Activated CD4-positive, alpha-beta T cell treated with anti-CD3 and anti-CD28 coated beads, Interleukin-2, Interleukin-4, amounts not matched to agents 100 ng/mL and 50 ng/mL, durations not matched to agents 16 hours and 8 hours (primary cell): ENCODE measurements at places on chromosomes 7 and 10.

- peak; percentile 12 for DNase-seq
Measured at GRCh38 chr10:32680803-32681557, 235.0 kb downstream of the CCDC7 start.

DNA sequence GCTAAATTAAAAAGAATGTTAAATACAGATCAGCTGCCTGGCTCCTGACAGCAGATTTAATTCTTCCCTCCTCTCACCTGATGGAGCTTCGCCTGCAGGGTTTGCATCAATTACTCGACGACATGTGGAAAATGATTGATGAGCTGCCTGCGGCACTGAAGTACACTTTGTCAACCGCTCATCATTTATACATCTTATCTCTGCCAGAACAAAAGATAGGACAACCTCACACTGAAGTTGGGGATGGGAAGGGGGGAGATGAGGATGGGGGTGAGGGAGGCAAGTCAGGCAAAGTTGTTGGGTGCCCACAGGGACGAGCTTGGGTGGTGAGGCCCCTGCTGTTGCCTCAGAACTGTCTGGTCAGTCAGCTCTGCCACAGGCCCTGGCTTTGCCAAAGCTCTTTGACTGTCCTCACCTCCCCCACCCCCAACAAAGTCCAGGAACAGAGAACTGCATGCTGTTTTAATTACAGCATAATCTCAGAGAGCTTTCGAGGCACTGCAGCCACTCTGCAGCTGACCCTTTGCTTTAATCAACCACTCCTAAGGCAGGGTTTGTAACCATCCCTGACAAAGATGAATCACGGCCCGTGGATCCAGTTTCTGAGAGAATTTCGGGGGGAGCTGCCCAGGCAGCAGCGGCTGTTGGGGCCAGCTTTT lies 702.3 kb downstream of the LRMDA start:
- no peak for DNase-seq

- DNase-seq, result no peak
Measured at GRCh38 chr7:143172354-143172753, 10.9 kb upstream of the TAS2R39 start.

DNA sequence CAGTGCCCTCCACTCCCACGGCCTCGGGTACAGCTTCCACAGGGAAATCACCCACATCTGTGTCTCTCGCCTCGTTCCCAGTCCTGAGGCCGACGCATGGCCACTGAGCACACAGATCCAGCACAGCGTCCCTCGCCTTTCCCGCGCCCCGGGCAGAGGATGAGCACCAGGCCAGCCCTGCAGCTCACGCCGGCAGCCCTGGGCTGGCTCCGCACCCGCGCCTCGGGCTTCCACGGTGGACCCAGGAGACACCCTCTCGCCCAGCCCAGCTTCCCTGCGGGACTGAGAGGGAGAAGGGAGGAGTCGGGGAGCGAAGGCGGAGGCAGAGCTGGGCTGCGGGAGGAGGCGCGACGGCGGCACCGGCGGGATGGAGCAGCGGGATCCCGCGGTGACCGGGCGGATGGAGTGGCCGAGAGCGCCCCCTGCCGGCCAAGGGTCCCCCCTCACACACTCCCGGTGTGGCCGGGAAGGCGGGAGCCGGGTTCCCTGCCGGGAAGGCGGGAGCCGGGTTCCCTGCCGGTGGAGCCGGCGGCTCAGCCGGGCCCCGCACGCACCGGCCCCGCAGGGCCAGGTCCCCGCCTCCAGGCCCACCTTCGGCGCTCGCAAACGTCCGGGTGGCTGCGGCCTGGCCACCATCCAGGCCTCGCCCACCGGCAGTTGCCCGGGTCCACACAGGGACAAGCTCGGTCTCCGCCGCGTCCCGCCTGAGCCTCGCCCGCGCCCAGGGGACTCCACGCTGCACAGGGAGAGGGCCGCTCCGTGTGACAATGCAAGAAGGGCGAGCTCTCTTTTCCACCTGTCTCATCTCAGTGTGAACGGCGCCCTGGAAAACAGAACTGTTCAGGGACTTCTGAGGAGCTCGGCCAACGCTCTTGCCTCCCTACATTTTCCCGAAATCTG lies 110.3 kb upstream of the LANCL2 start:
- DNase-seq, result peak; percentile 69

DNA sequence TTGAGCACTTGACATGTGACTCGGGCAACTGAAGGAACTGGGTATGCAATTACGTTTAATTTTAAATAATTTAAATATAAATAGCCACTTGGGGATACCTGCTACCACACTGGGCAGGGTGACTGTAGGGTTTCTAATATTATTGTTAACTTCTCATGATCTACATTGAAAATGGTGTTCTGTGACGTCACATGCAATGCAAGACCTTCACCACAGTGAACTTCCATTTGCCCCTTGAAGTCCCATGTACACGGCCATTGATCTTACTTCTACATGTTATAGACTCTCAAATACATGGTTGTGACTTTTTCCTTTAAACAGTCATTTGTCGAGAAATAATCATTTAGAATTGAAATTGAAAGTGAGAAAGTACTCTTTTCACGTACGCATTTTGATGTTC lies 154.0 kb downstream of the MGMT start:
- DNase-seq, result no peak

- no peak for DNase-seq
Measured at GRCh38 chr7:140375323-140375722, 23.0 kb downstream of the SLC37A3 start.

DNA sequence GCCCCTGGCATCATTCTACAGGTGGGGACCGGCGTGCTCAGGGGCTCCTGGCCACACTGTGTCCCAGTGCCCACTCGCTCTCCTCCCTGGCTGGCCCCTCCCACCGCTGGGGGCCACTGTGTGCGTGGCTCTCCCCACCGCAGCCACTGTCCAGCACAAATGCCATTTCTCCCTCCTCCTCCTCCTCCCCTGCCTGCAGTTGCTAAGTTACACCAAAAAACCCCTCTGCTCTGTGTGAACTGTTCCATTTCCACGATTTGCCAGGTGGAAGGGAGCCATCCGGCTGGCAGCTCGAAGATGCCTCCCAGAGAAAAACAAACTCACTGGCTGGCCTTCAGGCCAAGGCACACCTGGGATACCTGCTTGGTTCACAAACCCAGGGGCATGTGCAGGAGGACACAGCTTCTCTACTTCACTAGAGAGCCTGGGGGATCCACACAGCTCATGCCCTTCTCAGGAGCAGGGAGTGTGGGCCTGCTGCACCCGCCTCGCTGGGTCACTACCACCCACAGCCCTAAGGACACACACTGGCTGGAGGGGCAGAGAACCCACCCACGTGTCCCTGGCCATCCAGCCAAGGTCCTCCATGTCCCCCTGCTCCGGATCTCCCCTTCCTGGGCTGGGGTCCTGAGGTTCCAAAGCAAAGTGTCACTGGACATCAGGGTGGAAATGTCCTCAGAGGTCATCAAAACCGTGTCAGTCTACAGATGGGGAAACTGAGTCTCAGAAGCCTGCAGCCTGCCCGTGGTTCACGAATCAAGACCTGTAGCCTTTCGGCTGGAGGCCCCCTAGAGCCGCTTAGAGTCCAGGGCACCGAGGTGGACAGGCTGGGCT lies 1.7 kb downstream of the RASGEF1A start:
- DNase-seq, result no peak
